ENCODE measurements at places on chromosomes 12 and 14.

- no peak for DNase-seq
Observed at GRCh38 chr14:44339862-44340261, 167.2 kb downstream of the FSCB start.

GRCh38 chr14:105641075-105641937 is 114.9 kb downstream of the TMEM121 start:
- DNase-seq: no peak

GRCh38 chr14:91877376-91877915 is 10.1 kb upstream of the TC2N start:
- DNase-seq: no peak

GRCh38 chr12:111616177-111616623 is 17.1 kb upstream of the ATXN2 start:
- no peak for DNase-seq

DNA sequence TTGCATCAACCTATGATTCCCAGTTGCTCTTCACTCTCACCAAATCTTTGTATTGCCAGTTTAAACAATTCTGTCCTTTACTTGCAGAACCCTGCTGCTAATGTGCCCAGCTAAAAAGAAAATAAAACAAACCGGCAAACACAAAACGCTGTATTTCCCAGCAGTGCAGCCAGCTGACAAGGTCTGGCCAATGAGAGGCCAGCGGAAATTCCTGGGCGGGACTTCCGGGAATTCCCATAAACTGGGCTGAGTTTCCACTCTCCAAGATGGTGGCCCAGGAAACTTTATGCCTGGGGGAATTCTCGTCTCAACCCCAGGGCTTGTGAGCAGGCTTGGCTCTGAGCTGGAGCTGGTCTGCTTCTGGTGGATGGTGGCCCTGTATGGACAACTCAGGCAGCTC is 807.3 kb upstream of the TMEM132C start:
- DNase-seq: no peak

Measured in stimulated activated CD8-positive, alpha-beta memory T cell treated with anti-CD3 and anti-CD28 coated beads, Interleukin-4, amount 100 ng/mL, for 4 hours (primary cell).